Right ventricle myocardium inferior (tissue), 1 donor: ENCODE measurements at places on chromosomes 4 and X.

- no peak for DNase-seq
Measured at GRCh38 chr4:124943938-124944337, 231.4 kb upstream of the ANKRD50 start.

DNA sequence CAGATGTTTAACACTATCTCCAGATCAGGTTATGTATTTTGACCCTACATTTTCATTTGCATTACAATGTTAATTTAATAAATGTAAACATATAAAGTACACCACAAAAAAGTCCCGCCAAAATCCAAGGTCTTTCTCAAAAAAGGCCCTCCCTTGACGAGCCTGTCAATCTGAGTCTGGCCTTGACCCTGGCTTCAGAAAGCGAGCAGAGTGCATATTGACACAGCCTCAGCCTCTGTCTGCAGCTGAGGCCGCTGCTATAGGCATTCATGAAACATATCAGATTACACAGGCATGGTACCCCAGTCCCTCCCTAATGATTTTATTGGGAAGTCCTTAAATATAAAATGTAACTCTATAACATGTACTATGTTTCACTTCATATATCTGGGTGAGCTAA is 6.2 kb downstream of the MBNL3 start:
- no peak for DNase-seq

DNA sequence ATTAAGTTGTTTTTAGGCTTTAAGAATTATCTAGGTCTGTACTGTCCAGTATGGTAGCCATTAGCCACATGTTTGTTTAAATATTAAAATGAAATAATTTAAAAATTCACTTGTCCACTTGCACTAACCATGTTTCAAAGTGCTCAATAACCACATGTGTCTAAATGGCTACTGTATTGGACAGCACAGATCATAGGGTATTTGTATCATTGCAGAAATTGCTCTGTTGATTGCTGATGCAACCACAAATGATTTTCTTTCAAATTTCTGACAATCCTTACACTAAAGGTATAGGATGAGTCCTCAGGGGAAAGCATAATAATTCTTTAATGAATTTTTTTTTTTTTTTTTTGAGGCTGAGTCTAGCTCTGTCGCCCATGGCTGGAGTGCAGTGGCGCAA is 84.9 kb downstream of the KDM6A start:
- DNase-seq: no peak

GRCh38 chr4:127400276-127400675 is 232.5 kb upstream of the INTU start:
- no peak for DNase-seq

DNA sequence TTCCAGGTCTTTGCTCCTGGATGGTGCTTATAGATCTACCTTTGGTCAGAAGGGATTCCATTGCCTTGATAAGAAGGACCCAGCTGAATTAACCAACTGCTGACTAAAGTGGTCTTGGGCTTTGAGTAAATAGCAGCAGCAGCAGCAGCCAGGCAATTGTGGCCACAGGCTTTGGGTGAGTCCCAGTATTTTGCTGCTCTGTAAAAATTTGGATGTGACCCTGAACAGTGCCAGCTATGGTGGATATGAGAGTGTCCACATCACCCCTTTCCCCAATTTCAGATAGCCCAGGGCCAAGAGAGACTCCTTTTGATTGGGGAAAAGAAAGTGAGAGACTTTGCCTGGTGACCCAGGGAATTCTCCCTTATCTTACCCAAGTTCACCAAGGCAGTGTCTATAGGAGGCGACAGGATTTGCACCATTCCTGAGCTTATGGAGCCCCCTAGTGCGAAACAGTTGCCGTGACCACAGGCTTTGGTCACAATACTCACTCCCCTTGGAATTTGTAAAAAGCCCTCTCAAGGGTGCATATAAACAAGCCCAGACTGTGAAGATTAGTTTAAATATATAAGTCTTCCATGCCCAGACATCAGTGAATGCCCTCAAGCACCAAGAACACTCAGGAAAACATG is 518.0 kb downstream of the TMA16 start:
- DNase-seq: no peak
